ENCODE measurements at places on chromosomes 6 and 20. TPM values are rescaled to one million over a fixed set of nuclear protein-coding genes. Genes with fewer than 3 reads are reported as not detected.

Gene PNPLA1
- total RNA-seq: not detected

Gene OPRL1
- total RNA-seq: 2.7 TPM

Gene NFATC2
- total RNA-seq: 2.7 TPM

Gene CPXM1
- 0.13 TPM for total RNA-seq

Gene PDE10A
- 8.0 TPM for total RNA-seq

Gene BNIP5
- not detected for total RNA-seq

Gene COL9A3
- total RNA-seq: 0.38 TPM

Gene PGC
- not detected for total RNA-seq

Gene BMP7
- not detected for total RNA-seq

Gene PTK7
- 37.8 TPM for total RNA-seq

Gene GABRR1
- total RNA-seq: not detected

Gene CTAGE9
- not detected for total RNA-seq

Gene HSPA12B
- total RNA-seq: 10.2 TPM

Gene STK38
- total RNA-seq: 10.5 TPM

Gene SLC24A3
- total RNA-seq: under 0.01 TPM

Gene NKAIN2
- total RNA-seq: not detected

Gene RAET1L
- not detected for total RNA-seq

Gene TMC2
- not detected for total RNA-seq

Gene PRDM1
- 1.5 TPM for total RNA-seq

Gene FABP7
- total RNA-seq: not detected

Gene SIRPD
- not detected for total RNA-seq

Gene C6orf52
- total RNA-seq: 0.25 TPM

Gene MUC21
- not detected for total RNA-seq

Gene ASIP
- not detected for total RNA-seq

Gene PBOV1
- not detected for total RNA-seq

Gene ATAT1
- 2.7 TPM for total RNA-seq

Data from dermis microvascular lymphatic vessel endothelial cell (primary cell).